ENCODE measurements at places on chromosomes 7 and 10.

DNA sequence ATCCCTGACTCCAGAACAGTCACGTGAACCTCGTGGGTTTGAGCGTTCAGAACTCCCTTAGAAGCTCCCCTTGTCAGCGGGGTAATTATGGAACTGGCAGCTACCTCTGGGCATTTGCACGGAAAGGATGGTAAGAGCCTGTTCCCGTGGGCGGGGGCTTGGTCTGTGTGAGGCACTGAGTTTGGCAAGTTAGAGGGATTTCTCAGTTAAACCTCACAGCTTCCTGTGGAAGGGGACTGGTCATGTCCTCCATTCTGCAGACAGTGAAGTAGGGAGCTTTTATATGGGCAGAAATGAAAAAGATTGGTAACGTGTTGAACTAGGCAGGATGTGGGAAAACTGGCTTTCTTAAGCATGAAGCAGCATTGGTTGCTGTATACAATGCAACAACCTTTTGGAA is 16.0 kb downstream of the PALD1 start:
- no peaks in the 10 kb centered on the region for H3K27me3 ChIP-seq
- no peak for DNase-seq
- no peak overlapping the region for H3K4me3 ChIP-seq
- no peak overlapping the region for H3K27ac ChIP-seq

DNA sequence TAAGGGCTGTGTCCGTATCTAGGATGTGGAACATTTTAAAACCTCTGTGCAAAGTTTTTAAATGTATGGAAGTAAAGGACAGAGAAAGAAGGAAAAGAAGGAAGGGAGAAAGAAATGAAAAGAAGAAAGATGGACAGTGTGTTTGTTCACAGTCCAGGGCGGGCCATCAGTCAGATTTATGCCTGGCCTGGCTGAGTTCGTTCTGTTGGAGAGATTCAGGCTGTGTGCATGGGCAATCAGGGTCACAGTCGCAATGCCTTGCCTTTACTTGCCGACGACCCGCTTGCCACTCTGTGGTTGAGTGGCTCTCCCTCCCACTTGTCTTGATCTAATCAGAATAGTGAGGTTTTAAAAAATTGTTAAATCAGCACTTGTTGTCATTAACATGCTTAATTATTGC is 369.4 kb upstream of the BMPER start:
- no peaks in the 10 kb centered on the region for H3K4me1 ChIP-seq
- H3K4me3 ChIP-seq, result no peak overlapping the region
- no peaks in the 10 kb centered on the region for H3K36me3 ChIP-seq
- no peak for DNase-seq

GRCh38 chr7:54712820-54713219 is 46.2 kb downstream of the SEC61G start:
- H3K4me1 ChIP-seq, result no peaks in the 10 kb centered on the region
- no peaks in the 10 kb centered on the region for H3K27me3 ChIP-seq
- no peak for DNase-seq
- no peaks in the 10 kb centered on the region for H3K36me3 ChIP-seq
- H3K4me3 ChIP-seq, result no peak overlapping the region

DNA sequence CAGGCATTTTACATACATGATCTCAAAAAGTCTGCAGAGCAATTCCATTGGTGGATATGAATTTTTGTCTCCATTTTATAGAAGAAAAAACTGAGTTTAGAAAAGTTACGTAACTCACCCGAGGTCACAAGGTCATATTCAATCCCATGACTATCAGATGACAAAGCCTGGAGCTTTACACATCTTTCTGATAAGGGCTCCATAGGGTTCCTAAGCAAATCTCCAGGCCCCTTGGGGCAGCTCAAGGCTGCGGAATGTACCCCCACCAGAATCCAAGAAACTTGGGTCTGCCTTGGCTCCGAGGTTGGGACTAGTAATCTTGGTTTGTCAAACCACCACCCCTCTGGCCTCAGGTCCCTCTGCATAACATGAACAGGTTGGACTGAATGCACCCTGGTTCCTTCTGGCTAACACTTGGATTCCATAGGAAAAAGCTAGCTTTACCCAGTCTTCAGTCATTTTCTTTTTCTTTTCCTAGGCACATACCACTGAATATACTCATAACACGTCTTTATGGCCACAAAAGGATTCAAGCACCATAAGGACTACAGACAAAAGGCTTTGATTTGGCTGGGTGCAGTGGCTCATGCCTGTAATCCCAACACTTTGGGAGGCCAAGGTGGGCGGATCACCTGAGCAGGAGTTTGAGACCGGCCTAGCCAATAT is 55.5 kb downstream of the PIP4K2A start:
- H3K27me3 ChIP-seq, result no peaks in the 10 kb centered on the region
- peaks cover 66% of the 10 kb centered on the region for H3K4me1 ChIP-seq
- H3K4me3 ChIP-seq, result no peak overlapping the region

GRCh38 chr10:19119191-19119590 is 70.6 kb downstream of the MALRD1 start:
- DNase-seq, result no peak
- no peaks in the 10 kb centered on the region for H3K36me3 ChIP-seq
- no peak overlapping the region for H3K4me3 ChIP-seq
- no peaks in the 10 kb centered on the region for H3K4me1 ChIP-seq
- H3K27ac ChIP-seq, result no peak overlapping the region

DNA sequence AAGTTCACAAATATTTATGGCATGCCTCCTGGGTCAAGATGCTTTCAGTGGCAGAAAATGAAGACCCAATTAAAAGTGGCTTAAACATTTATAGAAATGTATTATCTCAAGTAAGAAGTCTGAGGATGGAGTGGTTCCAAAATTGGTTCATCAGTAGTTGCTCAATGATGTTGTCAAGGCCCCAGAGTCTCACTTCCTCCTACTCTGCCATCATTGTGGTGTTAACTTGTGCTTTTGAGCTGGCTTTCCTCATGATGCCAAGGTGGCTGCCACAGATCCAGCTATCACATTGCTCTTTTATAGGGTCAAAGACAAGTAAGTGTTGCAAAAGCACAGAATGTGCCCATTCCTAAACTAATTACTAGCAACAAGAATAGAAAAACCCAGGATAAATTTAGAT is 404.6 kb upstream of the NRP1 start:
- no peaks in the 10 kb centered on the region for H3K27me3 ChIP-seq
- no peaks in the 10 kb centered on the region for H3K36me3 ChIP-seq
- H3K4me1 ChIP-seq, result no peaks in the 10 kb centered on the region
- no peak overlapping the region for H3K27ac ChIP-seq
- no peak for DNase-seq

GRCh38 chr7:17690030-17690429 is 250.3 kb downstream of the SNX13 start:
- no peak overlapping the region for H3K27ac ChIP-seq
- no peak overlapping the region for H3K4me3 ChIP-seq
- no peaks in the 10 kb centered on the region for H3K27me3 ChIP-seq

GRCh38 chr10:69573056-69573806 is at the start of gene NEUROG3:
Gene NEUROG3 (minus strand): TSS chr10:69573422. CDS start chr10:69573043, 379 bp downstream.
- DNase-seq, result no peak
- H3K27ac ChIP-seq, result no peak within 1 kb of the TSS
- peaks cover 67% of the 10 kb centered on the region for H3K27me3 ChIP-seq
- H3K36me3 ChIP-seq, result no peaks in the 10 kb centered on the region
- peaks cover 32% of the 10 kb centered on the region for H3K4me1 ChIP-seq

DNA sequence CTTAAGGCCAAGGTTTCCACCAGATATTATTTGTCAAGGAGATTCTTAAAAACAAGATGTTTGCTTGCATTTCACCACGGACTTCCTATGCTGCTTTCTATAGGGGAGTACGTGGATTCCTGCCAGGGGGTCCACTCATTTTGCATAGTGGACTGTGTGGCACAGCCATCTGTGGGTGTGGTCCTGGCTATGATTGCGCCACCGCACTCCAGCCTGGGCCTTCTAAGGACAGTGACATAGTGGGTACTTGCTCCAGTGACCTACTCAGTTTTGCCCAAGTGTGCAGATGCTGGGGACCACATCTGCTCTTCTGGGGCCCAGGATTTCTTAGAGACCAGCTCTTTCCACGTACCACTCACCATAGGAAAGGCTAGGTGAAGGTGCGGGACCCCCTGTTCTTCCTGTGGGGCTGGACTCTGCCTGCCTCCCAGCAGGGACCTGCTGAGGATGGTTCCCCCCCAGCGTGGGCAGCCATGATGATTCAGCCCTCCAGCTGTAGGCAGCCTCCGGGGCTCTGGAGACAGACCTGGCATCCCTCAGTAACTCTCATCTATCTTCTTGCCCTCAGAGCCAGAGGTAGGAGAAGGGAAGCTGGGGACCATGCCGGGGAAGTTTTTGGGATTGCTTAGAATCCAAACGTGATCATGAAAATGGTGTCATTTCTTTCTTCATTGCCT is 42.9 kb downstream of the HK1 start:
- peak overlapping the region; percentile 84 for H3K27ac ChIP-seq
- no peaks in the 10 kb centered on the region for H3K27me3 ChIP-seq
- no peak for DNase-seq

DNA sequence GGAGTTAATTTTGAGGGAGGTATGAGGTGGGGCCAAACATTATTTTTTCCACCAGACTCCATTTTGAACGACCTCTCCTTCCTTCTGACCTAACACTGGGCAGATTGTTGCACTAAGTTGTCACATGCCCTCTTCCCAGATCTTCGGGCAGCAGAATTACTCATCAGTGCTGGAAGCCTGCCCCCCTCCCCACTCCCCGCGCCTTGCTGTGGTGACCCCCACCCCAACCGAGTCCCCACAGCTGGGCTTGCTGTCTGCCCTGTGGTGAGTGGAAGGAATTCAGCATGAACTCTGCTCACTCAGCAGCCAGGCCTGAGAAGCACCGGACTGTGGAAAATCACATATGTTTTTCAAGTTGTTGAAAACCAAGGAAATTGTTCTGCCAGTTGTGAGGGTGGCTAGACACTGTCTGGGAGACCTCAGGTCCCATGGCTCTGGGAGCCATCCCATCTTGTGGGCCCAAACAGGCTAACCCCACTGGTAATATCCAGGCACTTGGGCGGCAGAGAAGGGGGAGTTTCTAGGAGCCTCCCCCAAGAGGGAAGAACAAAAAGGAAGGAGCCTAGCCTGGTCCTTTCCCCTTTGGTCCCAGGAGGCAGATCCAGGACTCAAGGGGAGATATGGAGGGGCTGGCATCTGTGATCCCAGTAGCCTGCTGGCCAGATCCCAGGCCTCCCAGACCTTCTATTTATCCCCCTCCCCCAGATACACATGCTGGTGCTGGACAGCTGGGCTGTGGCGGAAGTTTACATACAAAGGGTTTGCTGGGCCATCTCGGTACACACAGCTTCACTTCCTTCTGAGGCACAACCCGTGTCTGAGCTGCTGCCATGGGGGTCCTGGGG is 3.5 kb upstream of the AEBP1 start:
- peaks cover 7% of the 10 kb centered on the region for H3K4me1 ChIP-seq
- H3K27ac ChIP-seq, result no peak overlapping the region
- DNase-seq, result no peak
- H3K4me3 ChIP-seq, result no peak overlapping the region

- no peak for DNase-seq
- no peak overlapping the region for H3K27ac ChIP-seq
- H3K27me3 ChIP-seq, result no peaks in the 10 kb centered on the region
- H3K4me3 ChIP-seq, result no peak overlapping the region
Measured at GRCh38 chr10:102868911-102869257, 386 bp upstream of the AS3MT start.

DNA sequence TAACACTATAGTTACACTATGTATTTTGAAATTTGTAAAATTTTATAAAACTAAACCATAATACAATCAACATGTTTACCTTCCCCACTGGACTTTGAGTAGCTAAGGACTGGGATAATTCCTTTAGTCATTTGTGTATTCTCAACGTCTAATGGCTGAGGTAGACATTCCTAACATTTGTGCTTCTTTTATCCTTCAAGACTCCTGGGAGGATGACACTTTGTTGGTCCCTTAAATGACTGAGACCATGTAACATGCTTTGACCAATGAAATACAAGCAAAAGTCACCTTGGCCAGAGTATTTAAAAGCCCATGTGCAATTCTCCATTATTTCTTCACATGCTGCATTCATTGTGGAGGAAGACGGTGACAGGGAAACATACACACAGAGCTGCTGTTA is 18.5 kb downstream of the RAPGEF5 start:
- no peaks in the 10 kb centered on the region for H3K36me3 ChIP-seq
- H3K27ac ChIP-seq, result no peak overlapping the region
- H3K4me1 ChIP-seq, result no peaks in the 10 kb centered on the region
- no peak for DNase-seq
- no peaks in the 10 kb centered on the region for H3K27me3 ChIP-seq

DNA sequence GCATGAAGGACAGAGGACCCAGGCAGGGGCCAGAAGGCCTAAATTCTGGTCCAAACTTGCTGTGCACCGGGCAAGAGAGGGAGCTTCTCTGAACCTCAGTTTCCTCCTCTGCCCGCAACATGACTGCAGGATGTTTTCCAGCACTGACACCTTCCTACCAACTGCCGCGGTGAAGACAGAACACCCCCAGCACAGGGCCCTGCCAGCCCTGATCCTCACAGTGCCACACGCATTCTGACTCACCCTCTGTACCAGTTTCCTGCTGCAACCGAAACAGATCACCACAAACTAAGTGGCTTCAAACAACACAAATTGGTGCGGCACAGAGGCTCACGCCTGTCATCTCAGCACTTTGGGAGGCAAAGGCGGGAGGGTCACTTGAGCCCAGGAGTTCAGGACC is 18.1 kb downstream of the MAD1L1 start:
- H3K4me1 ChIP-seq, result no peaks in the 10 kb centered on the region
- H3K36me3 ChIP-seq, result peaks cover 46% of the 10 kb centered on the region
- no peak overlapping the region for H3K4me3 ChIP-seq
- no peaks in the 10 kb centered on the region for H3K27me3 ChIP-seq
- DNase-seq, result no peak
- H3K27ac ChIP-seq, result no peak overlapping the region

- no peak for DNase-seq
- no peaks in the 10 kb centered on the region for H3K27me3 ChIP-seq
- H3K27ac ChIP-seq, result no peak overlapping the region
- H3K4me1 ChIP-seq, result no peaks in the 10 kb centered on the region
Measured at GRCh38 chr7:137572056-137572784, 228.7 kb upstream of the PTN start.

- no peak overlapping the region for H3K4me3 ChIP-seq
- H3K27ac ChIP-seq, result no peak overlapping the region
- no peaks in the 10 kb centered on the region for H3K4me1 ChIP-seq
- no peaks in the 10 kb centered on the region for H3K36me3 ChIP-seq
- no peak for DNase-seq
- H3K27me3 ChIP-seq, result peaks cover 3% of the 10 kb centered on the region
Measured at GRCh38 chr7:29146888-29147609, 712 bp upstream of the CPVL start.
